ENCODE measurements at places on chromosomes 11 and 22. TPM values are rescaled to one million over a fixed set of nuclear protein-coding genes. Genes with fewer than 3 reads are reported as not detected.

The POU2AF2 gene
- 0.74 TPM for total RNA-seq

The METTL15 gene
- 8.8 TPM for total RNA-seq

The NF2 gene
- total RNA-seq = 34.7 TPM

The ABCC8 gene
- total RNA-seq = 5.7 TPM

The OR8B2 gene
- not detected for total RNA-seq

- peak; percentile 64 for DNase-seq
These were observed 15.0 kb upstream of the APOA1 start for GRCh38 chr11:116852261-116853031.

- DNase-seq = no peak
These were observed 9.8 kb downstream of the KCNC1 start for GRCh38 chr11:17744151-17744940.

GRCh38 chr11:67356387-67356863, 3.1 kb upstream of the POLD4 start:
- no peak for DNase-seq

DNA sequence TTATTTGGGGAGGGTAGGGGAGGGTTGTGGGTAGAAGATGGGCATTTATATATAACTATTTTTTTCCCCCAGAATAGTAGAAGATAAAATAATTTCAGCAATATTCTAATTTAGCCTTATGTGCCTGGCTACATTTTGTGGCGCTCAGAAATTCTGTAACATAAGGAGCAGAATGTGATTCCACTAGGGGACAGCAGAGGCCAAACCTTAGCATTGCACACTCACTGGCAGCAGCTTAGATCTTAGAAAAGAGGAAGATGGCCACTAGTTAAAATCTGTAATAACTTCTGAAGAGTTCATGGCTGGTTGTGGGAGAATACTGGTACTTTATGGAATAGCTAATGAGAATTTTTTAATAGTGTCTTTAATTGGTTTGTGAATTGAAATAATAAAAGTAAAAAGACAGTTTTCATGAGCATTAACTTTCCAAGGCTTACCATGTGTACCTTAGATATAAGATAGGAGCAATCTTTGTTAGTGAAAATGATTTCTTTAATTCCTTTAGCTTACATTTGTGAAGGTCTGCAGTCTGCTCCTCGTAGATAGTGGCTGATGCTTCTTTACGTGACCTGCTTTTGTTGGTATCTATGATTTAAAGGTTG, 33.1 kb downstream of the DDX10 start:
- peak; percentile 45 for DNase-seq

- no peak for DNase-seq
These were observed 99.8 kb upstream of the ALX4 start for GRCh38 chr11:44409558-44410236.

The XKR3 gene
- total RNA-seq = not detected

GRCh38 chr11:72740060-72740424, 12.2 kb downstream of the ARAP1 start:
- no peak for DNase-seq

GRCh38 chr11:86245369-86246292, 1.1 kb downstream of the EED start:
- no peak for DNase-seq

The SLN gene
- total RNA-seq = 9.1 TPM

The EMID1 gene
- total RNA-seq = 12.8 TPM

- no peak for DNase-seq
These were observed 1013.9 kb downstream of the TBC1D22A start for GRCh38 chr22:47776329-47776728.

- no peak for DNase-seq
These were observed 490.2 kb upstream of the B3GAT1 start for GRCh38 chr11:134901955-134902918.

The FJX1 gene
- 10.8 TPM for total RNA-seq

GRCh38 chr11:83002053-83002452, 69.6 kb downstream of the RAB30 start:
- DNase-seq = no peak

DNA sequence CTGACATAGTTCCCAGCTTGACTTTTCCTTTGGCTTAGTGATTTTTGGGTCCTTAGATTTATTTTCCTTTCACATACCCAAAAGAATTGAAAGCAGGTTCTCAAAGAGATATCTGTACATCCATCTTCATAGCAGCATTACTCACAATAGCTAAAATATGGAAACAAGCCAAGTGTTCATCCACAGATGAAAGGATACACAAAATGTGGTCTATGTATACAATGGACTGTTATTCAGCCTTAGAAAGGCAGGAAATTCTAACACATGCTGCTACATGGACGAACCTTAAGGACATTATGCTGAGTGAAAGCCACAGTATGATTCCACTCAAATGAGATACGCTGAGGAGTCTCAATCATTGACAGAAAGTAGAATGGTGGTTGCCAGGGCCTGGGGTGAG, 171.8 kb downstream of the IGLL1 start:
- no peak for DNase-seq

The C11orf52 gene
- 31.5 TPM for total RNA-seq

The OR2AT4 gene
- total RNA-seq = 0.11 TPM

DNA sequence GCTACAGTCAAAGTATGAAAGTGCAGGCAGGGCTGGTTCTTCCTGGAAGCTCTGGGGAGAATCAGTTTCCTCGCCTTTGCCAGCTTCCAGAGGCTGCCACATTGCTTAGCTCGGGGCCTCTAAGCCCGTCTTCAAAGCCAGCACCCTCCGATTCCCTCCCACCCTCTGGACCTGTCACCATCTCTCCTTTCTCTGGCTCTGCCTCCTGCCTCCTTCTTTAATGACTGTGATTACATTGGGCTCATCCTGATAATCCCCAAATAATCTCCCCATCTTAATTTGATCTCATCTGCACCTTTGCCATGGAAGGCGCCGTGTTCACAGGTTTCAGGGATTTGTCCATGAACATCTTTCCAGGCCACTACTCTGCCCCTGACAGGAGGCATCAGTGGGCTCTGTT, 42.5 kb downstream of the MCM5 start:
- no peak for DNase-seq

GRCh38 chr11:96815236-96815635, 425.4 kb downstream of the JRKL start:
- DNase-seq = no peak

The SEPTIN5 gene
- 17.1 TPM for total RNA-seq

The FAT3 gene
- 14.4 TPM for total RNA-seq

DNA sequence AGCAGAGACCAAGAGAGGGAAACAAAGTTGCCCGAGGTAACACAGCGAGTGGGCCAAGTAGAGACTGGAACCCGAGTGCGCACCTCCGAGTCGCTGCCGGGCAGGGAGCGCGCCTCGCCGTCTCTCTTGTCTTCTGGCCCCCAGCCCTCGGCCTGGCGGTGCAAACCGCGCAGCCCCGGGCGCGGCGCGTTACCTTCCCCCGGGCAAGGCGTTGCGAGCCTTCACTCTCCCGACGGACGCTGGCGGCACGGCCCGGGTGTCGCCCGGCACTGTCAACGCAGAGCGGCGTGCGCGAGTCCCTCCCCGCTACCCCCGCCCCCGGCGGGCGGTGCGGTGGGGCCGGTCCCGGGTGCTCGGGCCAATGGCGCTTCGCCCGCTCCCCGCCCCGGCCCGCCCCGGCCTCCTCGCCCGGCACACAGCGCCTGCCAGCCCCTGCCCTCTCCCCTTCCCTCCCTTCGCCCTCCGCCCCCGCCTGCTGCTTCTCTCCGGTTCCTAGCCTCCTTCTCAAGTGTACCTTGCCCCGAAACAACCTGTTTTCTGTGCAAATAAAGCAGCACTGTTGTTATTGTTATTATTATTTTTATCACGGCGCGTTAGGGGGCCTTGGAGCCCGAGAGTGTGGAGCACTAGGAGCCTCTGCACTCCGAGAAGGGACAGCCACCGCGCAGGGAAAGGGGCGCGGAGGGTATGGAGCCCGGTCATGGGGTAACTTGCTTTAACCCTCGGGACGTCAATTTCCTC, at the start of gene SYTL2:
TSS of gene SYTL2 (minus strand) at position 271 of the 741 bp plus-strand sequence. CDS start 53,416 bp downstream, outside the sequence.
- peak; percentile 70 for DNase-seq

DNA sequence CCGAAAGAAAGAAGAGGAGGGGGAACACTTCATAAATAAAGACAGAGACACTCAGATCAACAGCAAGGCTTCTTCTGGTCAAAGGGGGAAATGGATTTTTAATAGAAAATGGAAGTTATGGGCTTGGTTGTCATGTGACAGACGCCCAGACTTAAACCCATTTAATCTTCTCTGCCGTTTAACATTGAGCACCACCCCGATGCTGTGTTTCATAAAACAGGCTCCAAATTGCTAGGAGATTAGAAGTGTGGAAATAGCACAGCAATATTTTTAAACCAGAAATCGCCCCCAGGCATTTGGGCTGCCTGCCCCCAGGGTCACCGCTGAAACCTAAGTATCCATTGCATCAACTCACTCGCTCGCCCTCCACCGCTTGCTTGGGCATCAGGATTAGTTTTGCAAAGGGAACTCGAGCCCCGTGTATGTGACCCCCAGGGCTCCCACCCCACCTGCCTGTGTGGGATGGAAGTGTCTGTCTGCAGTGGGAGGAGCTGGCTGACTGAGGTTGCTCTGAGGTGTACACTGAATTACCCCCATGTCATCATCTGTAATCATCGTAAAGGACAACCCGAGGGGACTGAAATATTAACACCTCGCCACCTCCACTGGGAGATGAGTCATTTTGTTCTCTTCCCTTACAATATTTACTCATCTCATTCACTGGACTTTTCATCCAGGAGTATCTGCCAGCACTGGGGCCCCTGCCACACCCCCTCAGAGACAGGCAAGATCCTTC, 10.7 kb downstream of the DSCAML1 start:
- DNase-seq = no peak

The SF3B2 gene
- 212 TPM for total RNA-seq

- DNase-seq = no peak
These were observed 49.1 kb downstream of the JAM3 start for GRCh38 chr11:134118006-134118405.

The MOGAT2 gene
- 4.1 TPM for total RNA-seq

GRCh38 chr22:47400701-47401591, 638.5 kb downstream of the TBC1D22A start:
- DNase-seq = no peak

Measured in prostate gland (tissue), 2 donors.